Myocyte (in vitro differentiated cells): ENCODE measurements at places on chromosomes 3 and 15. TPM values are rescaled to one million over a fixed set of nuclear protein-coding genes. Genes with fewer than 3 reads are reported as not detected.

- DNase-seq, result no peak
Measured at GRCh38 chr3:195115600-195116406, 155.2 kb downstream of the XXYLT1 start.

GRCh38 chr3:87164245-87164644, 62.9 kb upstream of the CHMP2B start:
- no peak for DNase-seq

GRCh38 chr3:171851660-171852058, 8.5 kb downstream of the TMEM212 start:
- DNase-seq, result no peak

- DNase-seq, result no peak
Measured at GRCh38 chr3:184325269-184325668, 10.9 kb downstream of the EIF4G1 start.

DNA sequence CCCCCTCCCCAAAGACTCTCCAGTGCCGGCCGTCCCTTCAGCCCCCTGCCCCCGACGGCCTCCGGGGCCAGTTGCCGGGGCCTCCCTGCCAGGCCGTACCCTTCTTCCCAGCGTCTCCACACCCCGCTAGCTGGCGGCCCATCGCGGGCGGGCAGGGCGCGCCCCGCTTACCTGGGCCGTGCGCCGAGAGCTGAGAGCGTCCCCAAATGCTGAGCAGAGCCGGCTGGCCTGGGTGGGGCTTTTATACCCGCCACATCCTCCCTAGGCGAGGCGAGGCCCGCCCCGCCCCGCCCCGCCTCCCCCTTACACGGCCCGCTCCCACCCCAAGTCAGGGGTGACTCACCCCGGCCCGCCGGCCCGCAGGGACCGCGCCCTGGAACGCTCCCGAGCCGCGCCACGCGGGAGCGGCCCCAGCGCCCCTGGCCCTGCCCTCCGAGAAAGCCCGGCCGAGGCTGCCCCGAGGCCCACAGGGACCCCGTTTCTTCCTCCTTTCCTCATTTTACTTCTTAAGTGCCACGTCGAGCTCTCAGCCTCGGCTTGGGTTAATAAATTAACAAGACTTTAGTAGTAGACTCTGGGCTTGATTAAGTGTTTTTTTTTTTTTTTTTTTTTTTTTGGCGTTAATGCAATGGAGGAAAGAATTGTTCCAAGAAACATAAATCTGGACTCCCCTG, at the start of gene ANXA2:
TSS of gene ANXA2 (minus strand) at position 215 of the 674 bp plus-strand sequence. CDS start 11,911 bp downstream, outside the sequence.
- peak; percentile 92 for DNase-seq

GRCh38 chr3:172137287-172138192, 98.2 kb downstream of the FNDC3B start:
- DNase-seq, result no peak

- no peak for DNase-seq
Measured at GRCh38 chr3:89562373-89562772, 455.0 kb downstream of the EPHA3 start.

GRCh38 chr3:126033051-126033745, 50.7 kb downstream of the SLC41A3 start:
- DNase-seq, result no peak

GRCh38 chr3:14810801-14811661, 7.7 kb upstream of the FGD5 start:
- DNase-seq, result no peak

DNA sequence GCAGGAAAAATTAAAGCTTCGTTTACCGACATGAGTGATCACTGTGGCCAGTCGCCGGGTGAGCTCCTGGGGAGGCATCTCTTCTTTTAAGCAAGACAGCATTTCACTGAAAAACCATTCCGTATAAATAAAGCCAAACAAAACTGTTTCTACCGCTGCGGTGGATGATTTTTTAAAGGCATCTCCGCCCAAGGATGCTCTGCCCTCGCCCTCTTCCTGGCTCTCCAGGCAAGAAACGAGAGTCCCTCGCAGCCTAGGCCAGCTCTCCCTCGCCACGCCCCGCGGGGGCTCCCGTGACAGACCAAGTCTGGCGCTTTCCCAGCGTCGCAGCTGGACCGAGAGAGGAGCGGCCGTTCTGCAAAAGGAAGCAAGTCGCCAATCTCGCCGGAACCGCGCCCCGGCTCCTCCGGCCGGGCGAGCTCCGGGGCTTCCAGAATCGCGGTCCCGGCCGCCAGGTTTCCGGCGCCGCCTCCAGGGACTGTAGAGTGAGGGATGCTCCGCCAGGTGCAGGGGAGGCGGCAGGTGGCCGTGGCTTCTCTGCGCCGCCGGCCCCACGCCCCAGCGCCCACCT, 458 bp downstream of the MCF2L2 start:
- peak; percentile 73 for DNase-seq

GRCh38 chr3:72892870-72893269, 5.0 kb downstream of the GXYLT2 start:
- DNase-seq, result no peak

DNA sequence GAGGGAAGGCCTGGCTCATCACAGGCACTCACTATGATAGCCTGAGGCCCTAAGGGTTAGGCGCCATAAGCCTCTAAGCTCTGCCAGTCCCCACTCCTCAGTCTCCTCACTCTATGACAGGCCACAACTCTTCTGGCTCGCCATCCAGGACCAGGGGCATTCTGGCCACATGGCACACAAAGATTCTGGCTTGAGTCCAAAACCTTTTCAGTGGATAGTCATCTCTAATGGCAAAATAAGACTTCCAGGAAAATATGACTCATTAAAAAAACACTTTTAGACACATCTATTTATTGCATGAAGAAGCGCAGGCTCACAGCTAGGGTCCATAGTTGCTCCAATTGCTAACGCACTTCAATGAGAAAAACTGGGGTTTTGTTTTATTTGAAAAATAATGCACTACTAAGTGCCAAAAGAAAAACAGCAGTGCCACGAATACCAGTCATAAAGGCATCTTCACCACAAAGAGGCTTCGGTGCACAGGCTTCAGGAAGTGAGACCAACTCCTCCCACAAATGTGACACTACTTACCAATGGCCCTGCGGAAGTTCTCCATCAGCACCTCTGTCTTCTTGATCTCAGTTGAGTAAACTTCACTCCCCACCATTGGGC, 11.1 kb downstream of the RUVBL1 start:
- peak; percentile 96 for DNase-seq

- DNase-seq, result no peak
Measured at GRCh38 chr3:110774496-110775265, 296.9 kb upstream of the NECTIN3 start.

GRCh38 chr3:79103307-79103706, 664.5 kb downstream of the ROBO1 start:
- no peak for DNase-seq

DNA sequence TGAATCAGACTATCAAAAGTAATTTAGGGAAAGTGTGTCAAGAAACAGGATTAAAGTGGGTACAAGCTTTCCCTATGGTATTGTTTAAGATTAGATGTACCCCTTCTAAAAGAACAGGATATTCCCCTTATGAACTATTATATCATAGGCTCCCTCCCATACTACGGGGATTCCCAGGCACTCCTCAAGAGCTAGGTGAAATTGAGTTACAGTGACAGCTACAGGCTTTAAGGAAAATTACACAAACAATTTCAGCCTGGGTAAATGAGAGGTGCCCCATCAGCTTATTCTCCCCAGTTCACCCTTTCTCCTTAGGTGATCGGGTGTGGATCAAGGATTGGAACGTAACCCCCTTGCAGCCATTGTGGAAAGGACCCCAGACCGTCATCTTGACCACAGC, 240.8 kb upstream of the CNTN6 start:
- DNase-seq, result no peak

DNA sequence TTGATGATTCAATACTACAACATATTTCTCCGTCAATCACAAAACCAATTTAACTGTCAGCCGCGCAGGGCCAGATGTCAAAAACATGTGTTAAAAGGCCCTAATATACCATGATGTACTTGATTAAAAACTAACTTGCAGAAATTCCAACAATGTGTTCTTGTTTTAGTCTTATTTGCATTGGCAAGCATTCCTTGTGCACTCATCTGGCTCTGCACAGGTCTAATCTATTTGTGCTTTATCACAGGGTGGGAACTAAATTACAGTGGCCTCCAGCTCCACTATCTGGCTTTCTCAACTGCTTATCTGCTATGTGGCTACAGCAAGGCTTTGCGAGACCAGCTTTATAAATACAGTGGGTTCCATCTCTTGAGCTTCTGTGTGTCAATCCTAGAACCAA, 455.5 kb downstream of the ERC2 start:
- no peak for DNase-seq

DNA sequence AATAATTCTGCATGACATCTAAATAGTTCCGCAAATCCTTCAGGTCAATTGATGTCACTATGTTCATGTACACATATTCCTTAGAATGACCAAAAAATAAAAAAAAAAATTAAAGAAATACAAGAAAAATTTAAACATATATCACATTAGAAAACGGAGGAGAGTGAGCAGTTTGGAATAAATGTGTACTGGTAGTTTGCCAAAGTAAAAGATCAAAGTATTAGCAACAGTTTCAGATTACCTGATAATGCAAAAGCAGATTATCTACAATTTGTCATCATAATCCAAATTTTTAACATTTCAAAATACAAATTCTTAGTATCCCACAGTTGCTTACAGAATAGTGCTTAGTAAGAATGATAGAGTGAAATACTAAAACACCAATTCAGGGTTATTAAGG, 1.9 kb downstream of the DLG1 start:
- DNase-seq, result no peak

DNA sequence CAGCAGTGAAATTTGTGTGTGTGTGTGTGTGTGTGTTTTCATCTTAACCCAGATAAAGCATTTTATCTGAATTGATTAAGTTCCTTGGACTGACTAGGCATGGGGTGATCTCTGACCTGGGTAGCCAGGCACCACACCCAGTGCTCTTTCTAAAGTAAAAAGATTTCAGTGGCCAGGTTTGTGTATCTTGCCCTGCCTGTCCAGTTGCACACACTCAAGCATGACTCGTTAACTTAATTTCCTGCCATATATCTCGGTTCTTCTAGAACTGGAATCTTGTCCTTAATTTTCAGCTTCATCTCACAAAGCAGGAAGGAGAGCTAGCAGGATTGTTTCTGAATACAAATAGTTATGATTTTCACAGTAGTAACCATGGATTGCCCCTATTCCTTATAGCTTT, 17.0 kb downstream of the TM4SF18 start:
- DNase-seq, result no peak

- no peak for DNase-seq
Measured at GRCh38 chr15:100602823-100603393, 519 bp downstream of the ASB7 start.

- peak; percentile 73 for DNase-seq
Measured at GRCh38 chr15:101187820-101188636, 63.8 kb downstream of the CHSY1 start.

DNA sequence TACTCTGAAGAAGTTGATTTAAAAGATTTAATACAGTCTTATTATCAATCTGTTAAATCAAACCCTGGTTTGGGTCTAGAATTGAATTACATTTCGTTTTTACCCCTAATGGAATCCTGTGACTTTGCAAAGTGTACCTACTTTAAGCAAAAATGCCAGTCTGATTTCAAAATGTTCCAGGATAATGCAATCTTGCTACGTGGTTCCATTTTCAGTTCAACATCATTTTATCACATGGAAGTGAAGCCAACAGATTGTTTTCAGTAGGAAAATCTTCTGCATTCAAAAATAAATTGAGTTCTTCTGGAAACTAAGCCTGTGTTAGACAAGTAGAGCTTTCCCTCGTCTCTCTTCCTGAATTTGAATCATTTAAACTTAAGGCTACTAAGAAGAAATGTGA, 356.4 kb downstream of the CHST2 start:
- DNase-seq, result no peak

- no peak for DNase-seq
Measured at GRCh38 chr3:121566773-121567172, 976 bp upstream of the ARGFX start.

- DNase-seq, result no peak
Measured at GRCh38 chr3:196207159-196207832, 3.9 kb downstream of the ZDHHC19 start.

GRCh38 chr3:70550723-70551319, 238.4 kb upstream of the MDFIC2 start:
- DNase-seq, result peak; percentile 72

DNA sequence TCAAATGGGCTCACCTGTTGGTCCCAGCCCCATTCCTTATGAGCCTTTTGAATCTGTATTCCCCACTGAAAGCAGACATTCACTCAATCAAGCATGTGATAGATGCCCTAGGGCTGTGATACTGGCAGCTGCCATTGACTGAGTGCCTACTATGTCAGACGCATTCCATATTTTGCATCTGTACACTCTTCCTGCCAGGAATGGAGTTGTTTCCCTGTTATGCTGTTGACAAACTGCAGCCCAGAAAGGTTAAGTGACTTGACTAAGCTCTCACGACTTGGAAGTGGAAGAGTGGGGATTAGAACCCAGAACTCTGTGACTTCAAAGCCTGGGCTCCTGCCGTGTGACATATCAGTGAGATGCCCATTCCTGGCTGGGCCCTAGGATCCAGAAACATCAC, 211.4 kb downstream of the RPLP1 start:
- DNase-seq, result no peak

DNA sequence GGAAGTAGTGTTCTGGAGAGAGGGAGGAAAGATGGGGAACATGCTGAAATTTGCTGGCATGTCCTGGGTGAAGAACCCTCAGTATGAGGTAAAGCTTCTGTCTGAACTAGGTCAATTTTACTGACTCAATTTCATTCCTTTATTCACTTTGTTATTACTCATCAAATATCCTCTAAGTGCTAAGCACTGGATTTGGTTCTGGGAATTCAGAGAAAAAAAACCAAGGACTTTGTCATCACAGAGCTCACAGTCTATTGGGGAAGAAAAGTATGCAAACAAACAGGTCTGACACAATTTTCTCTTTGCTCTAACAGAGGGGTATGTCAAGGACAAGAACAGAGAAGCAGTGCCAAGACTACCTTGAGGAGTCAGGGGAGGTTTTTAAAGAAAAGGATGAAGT, 68.0 kb downstream of the TFG start:
- DNase-seq, result no peak

- no peak for DNase-seq
Measured at GRCh38 chr3:33089515-33089914, 7.4 kb downstream of the GLB1 start.

GRCh38 chr3:33768578-33769330, 29.7 kb upstream of the PDCD6IP start:
- no peak for DNase-seq

GRCh38 chr15:38128341-38128781, 124.3 kb upstream of the SPRED1 start:
- DNase-seq, result peak; percentile 35

Gene GOLGA8T
- total RNA-seq, result not detected in 2 replicates

Gene RNU5B-1
- not detected in 2 replicates for total RNA-seq

Gene A4GNT
- not detected in 2 replicates for total RNA-seq

Gene SCN11A
- not detected in 2 replicates for total RNA-seq

Gene SEMA3B
- total RNA-seq, result 8.3 and 14.0 TPM in 2 replicates

Gene TMEM44
- 16.7 and 21.1 TPM in 2 replicates for total RNA-seq

Gene ARHGEF26
- total RNA-seq, result 0.40 and 0.62 TPM in 2 replicates

Gene GP5
- 0.31 TPM in 1 of 2 replicates, not detected in the other for total RNA-seq

Gene FETUB
- total RNA-seq, result not detected in 2 replicates

Gene ISG20
- 0.16 and 0.29 TPM in 2 replicates for total RNA-seq

Gene CYP1A2
- not detected in 2 replicates for total RNA-seq
